ENCODE measurements at places on chromosomes 4 and X. TPM values are rescaled to one million over a fixed set of nuclear protein-coding genes. Genes with fewer than 3 reads are reported as not detected.

The DKK2 gene
- total RNA-seq = not detected

The CENPC gene
- total RNA-seq = 32.0 TPM

The ELOVL6 gene
- 15.0 TPM for total RNA-seq

The PLAC8 gene
- 31.5 TPM for total RNA-seq

DNA sequence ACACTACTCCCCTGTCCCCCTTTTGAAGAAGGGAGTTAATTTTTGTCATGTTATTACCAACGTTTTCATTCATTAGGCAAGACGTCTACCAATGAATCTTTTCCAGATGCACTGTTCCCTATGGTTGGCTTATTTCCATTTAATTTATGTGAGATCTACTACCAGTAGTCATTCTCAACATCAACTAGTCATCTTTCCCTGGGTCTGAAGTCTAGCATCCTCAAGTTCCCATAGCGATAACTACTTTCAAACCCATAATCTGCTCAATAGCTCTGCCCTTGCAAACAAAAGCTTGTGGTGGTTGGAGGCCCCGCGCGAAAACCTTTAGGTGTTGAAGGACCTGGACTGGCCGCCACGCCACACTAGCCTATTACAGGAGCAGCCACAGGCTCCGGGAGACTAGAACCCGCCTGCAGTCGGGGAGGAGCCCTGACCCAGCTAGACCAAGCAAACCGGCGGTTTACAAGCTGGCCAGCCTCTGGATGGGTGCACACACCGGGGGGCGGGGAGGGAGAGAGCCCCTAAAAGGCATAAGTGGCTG lies 746 bp downstream of the PPAT start:
- peak; percentile 26 for DNase-seq

DNA sequence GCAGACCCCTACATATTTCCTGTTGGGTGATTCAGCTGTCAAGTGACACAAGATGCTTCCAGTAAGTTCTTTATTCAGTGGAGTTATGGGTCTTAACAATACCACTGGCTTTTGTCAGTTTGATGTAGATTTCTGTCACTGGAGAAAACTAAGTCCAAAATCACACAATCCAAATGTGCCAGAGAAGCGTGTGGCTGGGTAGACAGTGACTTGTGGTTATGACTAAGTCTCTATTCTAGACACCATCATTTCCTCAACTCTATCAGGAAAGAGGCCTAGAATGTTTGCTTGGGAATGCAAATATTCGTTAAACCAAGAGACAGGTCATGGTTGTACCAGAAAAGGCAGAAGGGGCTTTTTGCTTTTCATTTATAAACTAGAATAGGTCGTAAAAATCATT lies 54.4 kb upstream of the HS3ST1 start:
- no peak for DNase-seq
